ENCODE measurements at places on chromosomes 12 and 14.

GRCh38 chr12:54882079-54882478 is 27.8 kb downstream of the MUCL1 start:
- no peak for DNase-seq

DNA sequence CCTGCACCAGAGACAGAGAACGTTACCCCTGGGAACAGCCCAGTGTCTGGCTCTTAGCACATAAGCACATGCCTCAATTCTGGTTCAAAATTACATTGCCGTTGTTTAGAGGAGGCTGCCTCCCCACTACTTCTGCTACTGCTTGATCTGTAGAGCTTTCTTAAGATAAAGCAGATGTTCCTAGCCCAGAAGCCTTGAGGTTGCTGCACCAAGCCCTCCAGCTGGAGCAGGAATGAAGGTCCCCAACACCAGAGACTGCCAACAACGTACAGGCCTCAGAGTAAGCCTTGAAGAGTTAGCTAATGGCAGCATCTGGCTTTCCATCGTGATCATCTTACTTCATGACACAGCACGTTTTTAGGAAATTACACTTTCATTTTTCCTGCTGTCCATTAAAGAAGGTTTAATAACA is 34.7 kb upstream of the AMIGO2 start:
- DNase-seq: no peak

DNA sequence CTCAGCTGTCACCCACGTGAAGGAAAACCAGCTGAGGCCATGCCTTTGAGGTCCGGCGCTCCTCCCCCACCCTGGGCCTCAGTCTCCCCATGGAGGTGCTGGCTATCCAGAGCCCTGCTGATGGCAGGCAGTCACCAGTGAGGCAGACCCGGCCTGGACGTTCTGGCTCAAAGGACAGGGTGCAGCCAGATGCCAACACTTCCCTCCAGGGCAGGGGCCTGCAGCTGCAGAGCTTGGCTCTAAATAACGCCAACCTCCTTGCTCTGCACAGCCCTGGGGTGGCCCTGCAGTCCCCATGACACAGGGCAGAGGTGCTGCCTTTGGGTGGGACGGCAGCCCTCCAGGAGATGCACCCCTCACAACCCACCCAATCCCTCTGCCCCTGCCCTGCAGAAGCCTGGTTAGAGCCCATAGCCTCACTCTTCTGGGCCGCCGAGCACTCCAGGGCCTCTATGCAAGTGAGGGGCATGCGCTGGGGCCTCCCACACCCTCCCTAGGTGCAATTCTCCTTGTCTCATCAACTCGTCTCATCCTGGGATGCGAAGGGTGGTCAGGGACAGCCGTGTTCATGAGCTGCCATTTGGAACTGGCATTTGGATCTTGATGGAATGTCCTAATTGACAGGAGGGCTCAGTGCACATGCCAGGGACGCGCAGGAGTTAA is 30.4 kb downstream of the CCDC85C start:
- DNase-seq: no peak

DNA sequence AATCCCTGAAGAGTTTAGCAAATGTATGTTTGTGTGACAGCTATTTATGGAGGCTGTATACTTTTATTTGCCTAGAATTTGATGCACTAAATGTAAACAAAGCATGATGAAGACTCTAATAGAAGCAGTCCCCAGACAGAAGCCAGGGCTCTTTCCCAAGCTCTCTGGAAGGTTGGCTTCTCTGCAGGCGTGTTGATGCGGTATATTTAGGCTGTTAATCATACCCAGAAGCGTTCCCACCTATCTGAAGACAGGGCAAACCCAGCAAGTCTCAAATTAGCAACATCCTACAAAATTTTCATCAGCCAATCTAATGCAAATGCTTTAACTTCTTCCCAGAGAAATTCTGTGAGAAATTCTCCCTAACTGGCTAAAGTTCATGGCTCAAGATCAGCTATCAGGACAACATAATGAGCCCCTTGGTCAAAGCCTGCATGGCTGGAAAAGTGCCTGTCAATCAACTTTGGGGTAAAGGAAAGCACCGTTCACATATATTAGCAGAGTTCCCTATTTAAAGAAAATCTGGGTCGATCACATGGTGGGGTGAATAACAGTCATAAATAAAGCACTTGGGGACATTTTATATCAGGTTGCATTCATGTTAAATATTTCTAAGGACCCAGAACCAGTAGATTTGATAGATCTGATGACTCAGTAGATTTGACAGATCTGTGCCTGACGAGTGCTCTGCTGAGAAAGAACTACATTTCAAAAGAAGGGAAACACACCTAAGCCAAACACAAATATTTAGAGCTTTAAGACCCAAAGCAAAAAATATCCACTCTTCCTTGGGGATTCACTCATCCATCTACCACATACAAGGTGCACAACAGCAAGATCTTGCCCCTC is 46.6 kb downstream of the KSR2 start:
- DNase-seq: no peak

- no peak for DNase-seq
Measured at GRCh38 chr12:93776581-93777018, 99.4 kb downstream of the CRADD start.

- DNase-seq: no peak
Measured at GRCh38 chr14:62957562-62957961, 87.7 kb downstream of the KCNH5 start.

GRCh38 chr12:112939761-112940381 is 1.6 kb downstream of the OAS3 start:
- DNase-seq: peak; percentile 30

- DNase-seq: no peak
Measured at GRCh38 chr14:96713426-96713825, 83.8 kb upstream of the VRK1 start.

DNA sequence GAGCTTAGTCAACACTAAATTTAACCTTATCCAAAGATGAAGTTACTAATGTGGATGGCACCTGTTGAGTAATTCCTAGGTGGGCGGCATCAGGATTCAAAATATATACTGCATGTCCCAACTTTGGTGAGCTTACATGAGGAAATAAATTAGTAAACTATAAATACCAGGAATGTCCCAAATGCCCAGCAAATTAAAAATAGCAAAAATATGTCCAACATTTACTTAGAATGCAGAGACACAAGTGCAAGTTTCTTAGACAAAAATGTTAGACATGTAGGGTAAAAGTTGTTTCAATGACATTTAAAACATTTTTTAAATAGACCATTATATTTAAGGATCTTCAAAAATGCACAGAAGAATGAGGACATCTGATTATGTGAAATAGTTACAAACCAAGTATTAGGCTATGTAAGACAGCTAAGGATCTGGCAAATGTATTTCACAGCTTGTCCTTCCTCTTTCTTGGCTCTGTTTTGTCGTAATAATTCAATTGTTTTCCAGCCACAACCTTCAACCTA is 115.9 kb downstream of the NAV3 start:
- DNase-seq: no peak

- no peak for DNase-seq
Measured at GRCh38 chr12:132659146-132659545, 28.0 kb downstream of the POLE start.

DNA sequence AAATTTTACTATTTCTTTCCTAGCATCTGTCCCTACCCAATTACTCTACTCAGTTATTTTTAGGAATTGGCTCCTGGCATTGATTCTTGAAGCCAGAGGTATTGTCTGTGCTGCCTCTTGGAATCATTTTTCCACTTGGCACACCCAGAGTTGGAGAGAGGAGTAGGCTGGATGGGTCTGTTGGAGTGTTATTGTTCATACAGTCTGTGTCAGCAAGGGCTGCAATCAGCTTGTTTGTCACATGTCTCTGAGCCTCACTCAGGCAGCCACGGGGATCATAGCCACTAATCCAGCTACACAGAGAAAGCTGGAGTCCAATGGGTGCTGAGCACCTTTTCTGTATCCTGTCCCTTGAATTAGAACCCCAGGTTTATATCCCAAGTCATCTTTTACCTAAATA is 176.0 kb upstream of the DYRK2 start:
- DNase-seq: no peak

DNA sequence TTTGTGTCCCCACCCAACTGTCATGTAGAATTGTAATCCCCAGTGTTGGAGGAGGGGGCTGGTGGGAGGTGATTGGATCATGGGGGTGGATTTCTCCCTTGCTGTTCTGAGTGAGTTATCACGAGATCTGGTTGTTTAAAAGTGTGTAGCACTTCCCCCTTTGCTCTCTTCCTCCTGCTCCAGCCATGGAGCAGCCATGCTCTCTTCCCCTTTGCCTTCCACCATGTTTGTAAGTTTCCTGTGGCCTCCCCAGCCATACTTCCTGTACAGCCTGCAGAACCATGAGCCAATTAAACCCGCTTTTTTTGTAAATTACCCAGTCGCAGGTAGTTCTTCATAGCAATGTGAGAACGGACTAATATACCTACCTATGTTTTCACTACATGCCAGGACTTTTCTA is 2.6 kb upstream of the POC1B start:
- DNase-seq: no peak

- peak; percentile 72 for DNase-seq
Measured at GRCh38 chr12:121494093-121494787, 86.6 kb downstream of the KDM2B start.

GRCh38 chr14:102077382-102077709 is 9.5 kb downstream of the HSP90AA1 start:
- no peak for DNase-seq

- DNase-seq: no peak
Measured at GRCh38 chr14:29868000-29868399, 59.6 kb downstream of the PRKD1 start.

DNA sequence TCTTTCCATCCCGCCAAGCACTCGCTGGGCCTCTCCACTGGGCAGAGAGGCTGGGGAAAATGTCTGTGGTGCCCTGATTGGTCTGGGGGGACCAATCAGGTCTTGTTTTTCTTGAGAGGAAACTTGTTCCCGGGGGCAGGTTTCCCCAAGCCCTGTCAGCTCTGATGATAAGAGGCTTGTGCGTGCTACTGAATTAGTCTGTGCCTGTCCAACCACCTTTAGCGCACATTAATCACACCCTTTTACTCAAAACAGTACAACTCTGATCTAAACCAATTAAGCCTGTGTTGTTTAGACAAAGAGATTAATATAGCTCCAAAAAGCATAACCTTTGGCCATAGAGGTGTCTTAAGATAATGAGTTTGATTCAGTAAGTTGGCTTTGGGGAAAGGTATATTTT is 580.4 kb downstream of the VRK1 start:
- peak; percentile 14 for DNase-seq

- DNase-seq: peak; percentile 13
Measured at GRCh38 chr12:115998119-115998633, 279.3 kb downstream of the MED13L start.

- no peak for DNase-seq
Measured at GRCh38 chr12:95215949-95216348, 1.3 kb downstream of the FGD6 start.

DNA sequence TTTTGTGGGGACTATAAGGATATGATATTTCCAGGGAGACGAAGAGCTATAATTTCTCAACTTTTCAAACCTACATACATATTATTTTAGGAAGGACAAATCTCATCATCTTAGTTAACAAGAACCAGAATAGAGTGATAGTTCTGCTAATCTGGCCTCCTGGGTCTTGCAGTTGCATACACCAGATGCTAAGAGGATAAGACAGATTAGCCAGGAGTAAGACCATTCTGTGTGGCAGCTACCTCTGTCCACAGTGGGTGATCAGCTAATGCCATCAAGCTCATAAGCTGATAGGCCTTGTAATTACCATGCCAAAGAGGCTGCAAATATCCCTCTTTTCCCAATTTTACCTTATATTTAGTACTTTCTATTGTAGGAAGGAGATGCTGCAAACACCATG is 776.8 kb downstream of the NRXN3 start:
- DNase-seq: no peak

DNA sequence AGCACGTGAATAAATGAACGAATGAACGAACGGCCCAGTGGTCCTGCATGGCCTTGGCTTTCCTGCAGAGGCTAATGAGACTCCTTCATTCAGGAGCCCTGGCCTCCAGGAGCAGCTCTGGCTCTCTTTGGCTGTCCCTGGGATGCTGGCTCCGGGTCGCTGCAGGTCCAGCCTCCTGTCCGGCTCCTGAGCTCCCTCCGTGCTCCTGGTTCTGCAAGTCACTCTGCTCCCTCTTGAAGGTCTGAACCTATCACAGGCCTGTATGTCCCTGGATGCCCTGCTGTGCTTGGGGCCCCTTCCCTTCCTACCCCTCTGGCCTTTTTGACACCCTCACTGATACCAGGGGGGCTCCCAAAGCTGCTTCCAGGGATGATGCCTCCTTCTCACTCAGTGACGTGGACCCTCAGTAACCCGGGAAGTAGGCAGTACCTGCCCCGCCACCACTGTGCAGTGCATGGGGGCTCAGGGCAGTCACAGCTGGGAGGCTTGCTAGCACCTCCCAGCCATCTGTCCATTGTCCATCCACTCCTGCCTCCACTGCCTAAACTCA is 133.7 kb upstream of the C14orf180 start:
- DNase-seq: no peak

DNA sequence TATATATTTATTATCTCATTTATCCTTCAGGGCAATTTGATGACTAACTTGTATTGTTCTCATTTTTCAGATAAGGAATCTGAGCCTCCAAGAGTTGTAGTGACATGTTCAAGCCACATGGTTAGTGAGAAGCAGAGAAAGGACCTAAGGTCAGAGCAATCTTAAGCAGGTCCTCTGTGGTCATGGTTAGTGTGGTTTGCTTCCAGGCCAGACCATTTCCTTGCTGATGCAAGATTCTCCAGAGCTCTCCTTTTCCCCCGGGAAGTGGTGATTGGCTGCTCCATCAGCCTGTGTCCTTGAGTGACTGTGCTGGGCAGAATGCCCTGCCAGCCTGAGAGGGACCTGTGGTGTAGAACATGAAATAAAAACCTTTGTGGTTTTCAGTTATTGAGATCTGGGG is 141.3 kb downstream of the KTN1 start:
- DNase-seq: no peak

- no peak for DNase-seq
Measured at GRCh38 chr14:33163109-33163508, 224.4 kb downstream of the NPAS3 start.

DNA sequence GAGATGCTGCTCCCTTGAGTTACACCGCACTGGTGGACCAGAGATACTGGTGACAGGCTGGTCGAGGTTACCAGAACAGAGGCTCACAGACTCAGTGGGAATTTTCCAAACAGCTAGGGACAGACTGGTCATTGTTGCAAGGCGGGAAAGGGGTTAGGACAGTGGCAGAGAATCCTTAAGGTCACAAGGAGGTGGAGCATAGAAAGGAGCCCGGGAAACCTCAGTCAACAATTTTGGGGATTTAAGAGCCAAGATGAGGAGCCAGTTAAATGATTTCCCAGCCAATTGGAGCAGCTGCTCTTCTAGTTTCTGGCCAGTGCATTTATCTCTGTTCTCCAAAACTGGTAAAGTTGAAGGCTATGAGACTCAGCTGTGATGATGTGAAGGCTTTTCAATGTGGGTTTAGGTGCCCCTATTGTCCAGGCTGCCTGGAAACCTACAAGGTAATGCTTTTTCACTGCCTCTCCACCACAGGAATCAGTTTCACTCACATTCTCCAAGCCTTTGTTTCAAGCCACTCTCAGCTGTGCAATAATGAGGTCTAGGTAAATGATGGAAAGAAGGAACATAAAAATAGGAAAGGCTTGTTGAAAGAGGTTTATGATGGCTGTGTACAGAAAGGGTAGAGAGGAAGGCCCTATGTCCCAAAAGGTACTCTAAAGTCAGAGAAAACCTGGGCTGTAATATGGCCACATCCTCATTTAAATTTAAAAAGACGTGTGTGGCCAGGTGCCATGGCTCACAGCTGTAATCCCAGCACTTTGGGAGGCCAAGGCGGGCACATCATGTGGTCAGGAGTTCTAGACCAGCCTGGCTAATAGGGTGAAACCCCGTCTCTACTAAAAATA is 7.0 kb upstream of the TNS2 start:
- no peak for DNase-seq

- peak; percentile 92 for DNase-seq
Measured at GRCh38 chr12:685388-685787, 22.1 kb upstream of the NINJ2 start.

All from activated CD4-positive, alpha-beta memory T cell treated with anti-CD3 and anti-CD28 coated beads for 36 hours (primary cell).